ENCODE measurements at places on chromosomes 5 and 9.

DNA sequence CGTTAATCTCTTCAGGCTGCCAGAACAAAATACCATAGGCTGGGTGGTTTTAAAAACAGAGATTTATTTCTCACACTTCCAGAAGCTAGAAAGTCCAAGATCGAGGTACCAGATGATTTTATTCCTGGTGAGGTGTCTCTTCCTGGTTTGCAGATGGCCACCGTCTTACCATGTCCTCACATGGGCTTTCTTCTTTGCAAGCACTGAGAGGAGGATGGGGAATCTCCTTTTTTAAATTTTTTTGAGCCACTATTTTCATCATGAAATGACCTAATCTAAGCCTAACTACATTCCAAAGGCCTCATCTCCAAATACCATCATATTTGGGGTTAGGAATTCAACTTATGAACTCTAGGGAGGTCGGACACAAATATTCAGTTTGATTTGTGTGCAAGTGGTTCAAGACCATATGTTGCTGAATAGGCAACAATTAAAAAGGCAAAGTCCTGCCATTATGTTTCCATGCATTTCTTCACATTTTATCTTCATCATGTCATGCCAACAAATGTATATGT is 371.2 kb downstream of the CDH18 start:
- no peak for DNase-seq

GRCh38 chr9:88933607-88934379 is 57.5 kb upstream of the S1PR3 start:
- no peak for DNase-seq

- no peak for DNase-seq
These were observed 104.1 kb upstream of the SPRY4 start for GRCh38 chr5:142428773-142429473.

DNA sequence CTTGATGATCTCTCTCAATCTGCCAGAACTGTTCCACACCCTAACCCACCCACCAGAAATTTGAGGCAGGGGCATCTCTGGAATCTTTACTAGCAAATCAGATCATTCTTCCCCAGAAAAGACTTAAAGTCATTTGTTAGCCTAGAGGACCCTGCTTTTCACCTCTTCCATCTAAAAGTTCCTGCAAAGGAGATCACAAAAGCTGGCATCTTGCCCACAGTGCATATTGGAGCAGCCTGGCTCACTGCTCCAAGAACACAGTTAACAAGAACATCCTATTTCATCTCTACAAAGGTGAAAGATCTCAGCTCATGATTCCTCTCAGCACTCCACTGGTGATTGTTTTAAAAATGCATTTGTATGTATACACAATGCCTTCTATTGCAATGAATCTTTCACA is 36.3 kb downstream of the GABRP start:
- no peak for DNase-seq

- peak; percentile 62 for DNase-seq
These were observed 8.1 kb downstream of the ARPC5L start for GRCh38 chr9:124869986-124870560.

- DNase-seq = no peak
These were observed 11.3 kb upstream of the POU4F3 start for GRCh38 chr5:146327257-146327870.

- no peak for DNase-seq
These were observed 19.3 kb upstream of the GZMK start for GRCh38 chr5:55004729-55005128.

GRCh38 chr9:13524245-13524644 is 244.8 kb upstream of the MPDZ start:
- DNase-seq = no peak

- DNase-seq = no peak
These were observed 26.8 kb downstream of the WHRN start for GRCh38 chr9:114478459-114478858.

DNA sequence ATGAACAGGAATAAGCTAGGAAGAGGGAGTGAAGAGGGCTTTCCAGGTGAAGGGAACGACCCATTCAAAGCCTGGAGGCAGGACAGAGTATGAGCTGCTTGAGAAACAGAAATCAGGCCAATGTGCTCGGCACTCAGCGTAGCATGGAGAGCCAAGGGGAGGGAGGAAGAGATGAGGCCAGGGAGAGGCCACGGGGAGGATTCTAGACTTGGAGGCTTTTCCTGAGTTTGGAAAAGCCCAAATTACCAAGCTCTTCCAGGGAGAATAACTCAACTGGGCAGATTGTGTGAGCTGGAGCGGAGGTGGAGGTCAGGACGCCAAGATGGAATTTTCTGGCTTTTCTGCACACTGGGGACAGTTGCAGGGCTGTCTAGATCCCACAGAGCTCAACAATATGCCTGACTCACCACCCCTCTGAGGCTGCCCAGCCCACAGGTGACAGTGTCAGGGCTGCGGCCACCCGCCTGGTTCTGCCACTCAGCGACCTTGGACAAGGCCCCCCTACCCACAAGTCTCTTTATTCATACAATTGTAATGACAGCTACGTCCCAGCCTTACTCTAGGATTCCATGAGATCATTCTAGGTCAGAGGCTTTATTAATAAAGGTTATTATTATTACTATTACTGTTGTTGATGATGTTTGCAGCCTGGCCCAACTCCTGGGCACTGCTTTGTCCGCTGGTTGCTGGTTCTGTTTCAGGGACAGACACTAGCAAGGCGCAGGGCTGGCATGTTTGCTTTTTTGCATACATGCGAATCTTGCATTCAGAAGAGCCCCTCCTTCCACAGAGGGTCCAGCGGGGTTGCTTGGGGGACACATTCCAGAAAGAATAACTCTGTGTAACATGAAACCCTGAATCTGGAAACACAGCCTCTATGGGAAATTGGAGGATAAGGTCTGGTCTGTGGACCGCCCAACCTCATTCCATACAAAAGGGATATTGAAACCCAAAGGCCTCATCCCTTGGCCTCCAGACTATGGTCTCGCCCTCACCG is 9.4 kb upstream of the LMX1B start:
- DNase-seq = no peak

DNA sequence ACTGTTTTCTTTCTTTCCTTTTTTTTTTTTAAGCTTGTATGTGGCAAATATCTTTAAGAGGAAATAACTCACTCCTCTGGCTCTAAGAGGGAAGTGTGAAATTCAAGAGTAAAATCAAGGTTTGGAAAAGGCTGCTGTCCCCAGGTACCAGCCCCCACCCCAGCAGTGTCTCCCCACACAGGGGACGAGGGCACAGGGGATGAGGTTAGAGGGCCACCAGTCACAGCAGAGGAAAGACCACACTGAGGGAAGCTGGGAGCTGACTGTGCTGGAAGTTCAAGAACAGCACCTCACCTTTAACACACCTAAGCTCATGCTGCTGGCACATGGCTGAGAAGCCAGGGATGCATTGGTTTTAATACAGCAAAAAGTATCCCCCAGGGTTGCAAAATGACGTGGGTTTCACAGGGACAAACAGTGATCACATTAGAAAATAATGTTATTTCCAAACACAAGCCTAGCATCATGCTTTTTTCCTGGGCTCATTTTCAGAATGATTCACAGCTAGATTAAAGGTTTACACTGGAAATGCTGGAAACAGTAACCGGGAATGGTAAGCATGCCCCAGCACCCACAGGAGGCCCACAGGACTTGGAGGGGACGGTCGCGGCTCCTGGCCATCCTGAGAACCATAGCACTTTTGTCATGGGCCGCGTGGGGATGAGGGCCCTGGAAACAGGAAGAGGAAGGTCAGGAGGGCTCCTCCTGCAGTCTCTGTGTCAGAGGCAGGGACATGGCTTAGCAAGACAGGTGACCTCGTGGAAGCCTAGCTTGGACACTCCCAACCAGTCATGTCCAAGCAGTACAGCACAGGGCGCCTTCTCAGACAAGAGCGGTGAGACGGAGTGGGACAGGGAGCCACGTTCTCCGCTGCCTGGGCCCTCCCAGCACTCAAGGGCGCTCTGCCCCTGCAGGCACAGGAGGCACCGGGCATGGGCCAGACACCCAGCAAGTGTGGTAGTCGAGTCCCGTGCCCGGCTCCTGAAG is 6.9 kb downstream of the LPCAT1 start:
- peak; percentile 4 for DNase-seq

- no peak for DNase-seq
These were observed 217.1 kb downstream of the TSSK1B start for GRCh38 chr5:113217619-113218184.

DNA sequence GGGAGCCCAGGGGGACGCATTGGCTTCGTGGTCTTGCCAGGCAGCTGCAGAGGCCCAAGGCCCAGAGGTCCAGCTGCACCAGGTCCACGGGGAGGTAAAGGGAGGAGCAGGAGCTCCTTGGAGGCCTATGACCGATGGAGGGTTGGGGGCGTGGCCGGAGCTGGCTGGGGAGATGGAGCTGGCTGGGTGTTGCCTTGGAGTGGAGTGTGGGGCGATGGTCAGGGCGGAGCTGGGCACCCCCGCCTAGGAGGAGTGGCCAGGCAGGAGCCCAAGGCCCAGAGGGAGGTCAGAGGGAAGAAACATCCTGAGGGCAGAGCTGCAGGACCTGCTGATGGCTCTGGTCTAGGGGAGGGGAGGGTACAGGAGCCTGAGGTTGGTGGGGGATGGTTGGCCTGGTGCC is 44.6 kb downstream of the KCNT1 start:
- DNase-seq = no peak

GRCh38 chr9:114430457-114430856 is 42.7 kb upstream of the AKNA start:
- DNase-seq = no peak

DNA sequence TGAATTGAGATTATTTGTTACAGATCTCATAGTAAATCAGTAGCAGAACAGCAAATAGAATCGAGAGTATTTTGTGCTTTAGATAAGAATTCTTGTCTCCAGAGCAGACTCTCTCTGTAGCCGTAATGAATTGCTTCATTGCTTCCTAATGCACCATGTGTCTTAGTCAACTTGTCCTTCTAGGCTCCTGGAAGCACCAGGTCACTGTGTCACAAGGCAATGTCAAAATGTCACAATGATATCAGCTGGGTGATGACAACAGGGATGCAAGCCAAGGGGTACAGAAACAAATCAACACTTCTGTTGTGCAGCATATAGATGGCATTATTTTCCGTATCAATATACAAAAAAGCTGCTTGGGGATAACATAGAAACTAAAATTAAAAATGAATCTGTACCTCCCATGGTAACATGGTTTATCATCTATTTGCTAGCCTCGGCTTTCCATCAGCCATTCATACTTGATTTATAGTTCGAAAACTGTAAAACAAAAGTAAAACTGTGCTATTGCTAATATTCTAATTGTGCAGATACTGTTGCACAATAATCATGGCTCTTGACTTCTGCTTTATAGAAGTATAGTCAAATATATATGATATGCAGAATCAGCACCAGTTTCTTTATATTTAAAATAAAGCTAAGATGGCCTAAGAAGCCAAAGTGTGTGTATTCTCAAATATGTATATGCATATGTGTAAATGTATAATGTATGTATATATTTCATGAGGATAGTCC is 435.9 kb upstream of the TLE4 start:
- no peak for DNase-seq
